ENCODE measurements at places on chromosomes 11 and 22.

GRCh38 chr11:116366980-116367645, 405.7 kb downstream of the BUD13 start:
- DNase-seq: no peak

GRCh38 chr11:70072461-70072860, 5.7 kb upstream of the ANO1 start:
- no peak for DNase-seq

GRCh38 chr11:34135439-34135838, 30.0 kb downstream of the NAT10 start:
- no peak for DNase-seq

GRCh38 chr11:91846649-91847048, 378.0 kb upstream of the FAT3 start:
- no peak for DNase-seq

DNA sequence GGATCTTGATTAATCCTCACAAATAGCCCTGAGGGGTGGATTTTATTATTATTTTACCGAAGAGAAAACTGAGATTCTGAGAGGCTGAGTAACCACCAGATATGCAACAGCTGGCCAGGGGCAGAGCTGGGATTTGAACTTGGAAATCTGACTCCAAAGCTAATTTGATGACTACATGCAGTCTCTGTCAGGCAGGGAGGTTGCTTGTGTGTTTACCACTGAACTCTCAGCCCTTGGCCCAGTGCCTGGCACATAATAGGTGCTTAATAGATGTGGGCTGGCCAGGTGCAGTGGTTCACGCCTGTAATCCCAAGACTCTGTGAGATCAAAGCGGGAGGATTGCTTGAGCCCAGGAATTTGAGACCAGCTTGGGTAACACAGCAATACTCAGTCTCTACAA, 121.7 kb upstream of the CRYBB3 start:
- DNase-seq: no peak

DNA sequence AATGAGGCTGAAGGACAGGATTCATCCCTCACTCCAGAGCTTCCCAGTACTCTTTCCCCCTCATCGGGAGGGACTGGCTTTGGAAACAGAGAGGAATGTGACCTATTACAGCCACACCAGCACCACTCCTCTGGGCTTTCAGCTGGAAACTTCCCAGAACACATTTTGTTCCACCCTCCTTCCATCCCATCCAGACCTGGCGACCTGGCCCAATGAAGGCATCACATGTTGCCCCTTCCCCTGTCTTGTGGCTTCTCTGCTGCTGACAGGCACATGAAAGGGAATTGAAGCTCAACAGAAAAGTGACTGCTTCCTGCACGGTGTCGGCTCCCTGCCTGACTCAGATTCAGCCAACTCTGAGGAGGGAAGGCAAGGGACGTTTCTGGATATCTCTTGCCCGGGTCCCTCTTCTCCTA, 19.1 kb downstream of the IRAG1 start:
- DNase-seq: peak; percentile 38

DNA sequence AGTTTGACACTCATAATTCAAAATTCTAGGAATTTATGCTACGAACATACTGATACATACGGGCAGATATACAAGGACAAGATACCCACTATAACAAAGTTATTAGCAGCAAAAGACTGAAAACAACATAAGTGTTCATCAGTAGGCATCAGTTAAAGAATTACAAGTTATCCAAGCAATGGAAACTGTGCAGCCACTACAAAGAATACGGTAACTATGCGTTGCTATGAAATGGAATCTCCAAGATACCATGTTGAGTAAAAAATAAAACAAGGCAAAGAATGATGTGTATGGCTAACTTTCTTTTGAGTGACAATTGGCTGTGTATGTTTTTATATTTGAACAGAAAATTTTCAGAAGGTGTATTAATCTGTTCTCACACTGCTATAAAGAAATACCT, 151.7 kb downstream of the ADAMTS15 start:
- no peak for DNase-seq

DNA sequence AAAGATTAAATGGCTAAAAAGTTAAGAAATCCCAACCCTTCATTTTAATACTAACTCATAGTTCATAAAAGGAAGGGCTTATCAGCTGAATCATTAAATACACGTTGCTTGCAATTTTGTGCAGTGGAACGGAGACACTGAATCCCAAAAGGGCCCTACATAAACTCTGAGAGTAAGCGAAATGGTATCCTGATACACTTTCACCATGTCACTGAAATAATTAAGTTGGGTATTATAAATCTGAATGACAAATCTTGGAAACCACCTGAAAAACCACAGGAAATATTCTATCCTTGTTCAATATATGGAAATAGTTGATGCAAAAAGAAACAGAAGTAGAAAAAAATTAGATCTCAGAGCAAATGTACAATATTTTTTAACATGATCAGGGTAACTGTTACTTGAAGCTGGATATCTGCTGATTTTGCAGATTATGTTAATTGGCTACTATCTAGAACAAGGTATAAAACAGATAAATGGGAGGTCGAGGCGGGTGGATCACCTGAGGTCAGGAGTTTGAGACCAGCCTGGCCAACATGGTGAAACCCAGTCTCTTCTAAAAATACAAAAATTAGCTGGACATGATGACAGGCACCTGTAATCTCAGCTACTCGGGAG, 55.1 kb downstream of the MAML2 start:
- DNase-seq: no peak

- DNase-seq: no peak
Measured at GRCh38 chr11:15202626-15203025, 87.9 kb downstream of the INSC start.

GRCh38 chr11:46251954-46252353, 25.5 kb upstream of the CREB3L1 start:
- DNase-seq: no peak

- DNase-seq: no peak
Measured at GRCh38 chr11:13256216-13256615, 21.4 kb upstream of the BMAL1 start.

- no peak for DNase-seq
Measured at GRCh38 chr11:27842290-27842689, 142.0 kb upstream of the BDNF start.

DNA sequence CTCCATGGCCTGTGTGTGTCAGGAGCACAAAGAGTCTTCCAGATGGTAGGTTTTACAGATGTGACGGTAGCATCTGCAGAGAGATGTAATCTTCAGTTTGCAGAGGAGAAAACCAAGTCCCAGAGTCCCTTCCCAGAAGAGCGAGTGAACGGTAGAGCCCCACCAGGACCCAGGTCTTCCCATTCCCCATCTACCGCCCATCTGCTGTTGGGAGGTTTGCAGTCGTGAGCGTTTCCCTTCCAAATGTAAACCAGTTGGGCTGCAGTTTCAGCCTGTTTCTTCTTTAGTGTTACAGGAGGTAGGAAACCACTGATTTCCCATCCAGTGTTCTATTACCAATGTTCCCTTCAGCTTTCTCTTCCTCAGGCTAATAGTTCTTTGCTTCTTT, 24.0 kb downstream of the PANX1 start:
- no peak for DNase-seq

GRCh38 chr11:2348986-2349385, 28.1 kb upstream of the CD81 start:
- DNase-seq: no peak

- DNase-seq: peak; percentile 73
Measured at GRCh38 chr11:1574238-1574932, 2.3 kb upstream of the DUSP8 start.

GRCh38 chr11:125072961-125073590, 10.0 kb downstream of the SLC37A2 start:
- no peak for DNase-seq

- peak; percentile 58 for DNase-seq
Measured at GRCh38 chr11:32006799-32007388, 84.0 kb upstream of the RCN1 start.

DNA sequence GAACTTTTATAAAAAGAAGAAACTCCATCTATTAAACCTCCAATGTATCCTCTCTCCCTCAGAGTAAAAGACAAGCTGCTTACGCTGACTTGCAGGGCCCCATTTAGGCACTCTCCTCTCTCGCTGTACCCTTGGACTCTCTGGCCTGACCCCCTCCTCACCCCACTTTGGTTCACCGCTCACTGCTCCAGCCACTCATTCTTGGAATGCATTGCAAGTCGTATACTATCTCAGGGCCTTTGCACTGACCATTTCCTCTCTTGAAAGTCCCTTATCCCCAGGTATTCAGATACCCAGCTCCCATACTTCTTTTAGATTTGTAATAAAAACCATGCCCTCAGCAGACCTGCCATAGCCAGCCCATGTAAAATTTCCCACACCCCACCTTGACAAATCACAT, 139.6 kb downstream of the DBX1 start:
- no peak for DNase-seq

DNA sequence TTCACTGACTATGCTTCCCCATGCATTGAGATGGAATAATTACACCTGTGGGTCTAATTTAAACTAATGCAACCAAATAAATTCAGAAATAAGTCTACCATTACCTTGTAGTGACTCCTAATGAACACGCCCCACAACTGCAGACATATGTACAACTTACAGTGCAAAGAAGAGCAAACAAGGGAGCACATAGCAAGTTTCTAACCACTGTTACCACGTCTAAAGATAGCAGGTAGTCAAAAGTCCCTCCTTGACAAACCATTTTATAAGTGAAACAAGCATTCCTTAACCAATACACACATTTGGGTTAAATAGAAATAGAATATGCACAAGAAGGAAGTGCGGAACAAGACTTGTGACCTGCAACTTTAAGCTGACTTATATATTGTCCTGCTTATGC, 20.6 kb downstream of the PHF21A start:
- no peak for DNase-seq

GRCh38 chr11:82782825-82783374, 49.2 kb upstream of the FAM181B start:
- DNase-seq: no peak

DNA sequence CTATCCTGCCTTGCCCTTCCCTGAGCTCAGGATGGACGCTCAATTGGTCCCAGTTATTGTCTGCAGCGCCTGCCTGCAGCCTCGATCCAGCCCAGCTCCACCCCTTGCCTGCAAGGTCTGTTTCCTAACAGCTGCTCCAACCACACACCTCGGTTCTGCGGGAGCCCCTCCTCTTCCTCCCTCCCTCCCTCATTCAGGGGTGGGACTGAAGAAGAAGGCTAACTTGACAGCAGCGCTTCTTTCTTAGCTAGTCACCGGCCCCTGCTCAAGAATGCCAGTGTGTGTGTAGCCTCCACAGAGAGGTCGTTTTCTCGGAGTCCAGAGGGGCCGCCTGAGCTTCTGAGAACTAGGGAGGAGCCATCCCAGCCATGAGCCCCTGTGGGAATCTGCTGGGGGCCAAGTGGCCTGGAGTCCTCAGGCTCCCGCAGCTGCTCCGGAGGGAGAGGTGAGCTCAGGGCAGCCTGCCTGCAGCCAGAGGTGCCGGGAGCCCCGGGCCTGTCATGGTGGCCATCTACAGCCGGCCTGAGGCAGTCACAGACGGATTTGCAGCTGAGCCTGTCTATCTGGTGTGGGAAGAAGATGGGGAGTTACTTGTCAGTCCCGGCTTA, 36.1 kb downstream of the LIMK2 start:
- peak; percentile 64 for DNase-seq

- peak; percentile 46 for DNase-seq
Measured at GRCh38 chr11:63212742-63213141, 30.7 kb downstream of the SLC22A25 start.

GRCh38 chr22:20980938-20981722, 967 bp upstream of the LZTR1 start:
- DNase-seq: no peak

DNA sequence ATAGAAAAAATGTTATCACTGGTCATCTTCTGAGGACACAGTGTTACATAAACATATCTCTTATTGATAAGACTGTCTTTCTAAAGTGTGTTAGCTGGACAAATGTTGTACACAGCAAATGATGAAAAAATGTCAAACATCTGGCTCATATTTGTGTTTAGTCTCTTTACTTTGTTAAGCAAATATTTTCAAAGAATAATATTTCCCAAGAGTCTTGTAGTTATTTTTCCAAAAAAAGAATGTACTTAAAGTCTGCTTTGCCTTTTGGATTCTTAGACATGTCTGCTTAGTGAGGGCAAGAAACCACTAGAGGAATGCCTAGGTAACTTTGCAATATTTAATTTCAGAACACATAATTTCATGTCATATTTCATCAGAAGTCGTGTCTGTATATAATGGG, 23.9 kb upstream of the CCDC179 start:
- no peak for DNase-seq

- peak; percentile 86 for DNase-seq
Measured at GRCh38 chr11:9158898-9159391, 67.5 kb upstream of the SCUBE2 start.

DNA sequence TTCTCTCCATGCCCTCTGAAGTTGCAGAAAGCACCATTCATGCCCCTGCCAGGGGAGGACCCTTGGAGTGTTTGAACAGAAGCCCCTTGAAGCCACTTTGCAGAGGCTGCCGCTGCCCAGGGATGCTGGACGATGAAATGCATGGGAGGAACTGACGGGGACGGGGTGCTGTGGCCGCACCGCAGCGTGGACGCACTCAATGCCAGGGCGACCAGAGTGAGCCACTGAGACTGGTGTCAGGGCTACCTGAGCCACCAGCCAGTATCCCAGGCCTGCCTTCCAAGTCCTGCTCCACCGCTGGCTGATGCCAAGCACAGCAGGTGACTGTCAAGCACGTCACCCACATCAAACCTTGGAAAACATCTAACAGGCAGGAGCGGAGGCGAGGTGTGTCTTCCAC, 17.6 kb downstream of the PHF21B start:
- no peak for DNase-seq

GRCh38 chr11:72238040-72238450, 5.9 kb downstream of the PHOX2A start:
- DNase-seq: peak; percentile 69

DNA sequence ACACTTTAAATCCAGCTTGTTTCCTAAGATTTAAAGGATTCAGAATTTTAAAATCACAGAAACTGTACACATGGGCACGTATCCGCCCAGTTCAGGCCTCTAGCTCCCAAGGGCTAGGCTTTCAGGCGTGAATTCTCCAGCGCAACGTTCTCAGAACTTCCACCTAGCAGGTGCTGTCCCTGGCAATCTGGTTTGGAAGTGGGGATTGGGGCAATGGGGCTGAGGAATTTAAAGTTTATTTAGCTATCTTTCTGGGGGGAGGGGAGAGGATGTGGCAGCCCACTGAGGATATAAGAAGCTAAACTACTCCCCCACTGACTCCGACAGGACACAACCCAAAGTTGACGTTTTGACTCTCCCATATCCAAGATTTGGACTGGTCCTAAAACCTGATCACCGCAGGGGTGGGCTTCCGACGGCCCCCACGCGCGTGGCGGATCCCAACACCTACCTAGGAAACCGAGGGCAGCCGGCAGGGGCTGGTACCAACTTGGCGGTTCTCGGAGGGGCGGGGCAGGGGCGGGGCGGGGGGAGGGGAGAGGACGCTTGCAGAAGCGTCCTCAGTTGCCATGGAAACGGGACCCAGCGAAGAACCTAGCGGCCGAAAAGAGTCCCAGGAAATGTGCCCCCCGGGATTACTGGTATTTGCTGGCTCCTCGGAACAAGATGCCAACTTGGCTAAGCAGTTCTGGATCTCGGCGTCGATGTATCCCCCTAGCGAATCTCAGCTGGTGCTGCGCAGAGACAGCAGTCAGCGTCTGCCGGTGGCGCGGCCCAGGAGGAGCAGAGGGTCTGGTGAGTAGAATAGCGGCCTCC, at the start of gene HOATZ:
Gene HOATZ, plus strand, starts transcription at position 563 of the 816 bp plus-strand sequence. Its CDS starts 7 bp downstream, at position 570.
- DNase-seq: peak; percentile 15
